Panc1 (cell line): ENCODE measurements at places on chromosomes 6 and 20.

DNA sequence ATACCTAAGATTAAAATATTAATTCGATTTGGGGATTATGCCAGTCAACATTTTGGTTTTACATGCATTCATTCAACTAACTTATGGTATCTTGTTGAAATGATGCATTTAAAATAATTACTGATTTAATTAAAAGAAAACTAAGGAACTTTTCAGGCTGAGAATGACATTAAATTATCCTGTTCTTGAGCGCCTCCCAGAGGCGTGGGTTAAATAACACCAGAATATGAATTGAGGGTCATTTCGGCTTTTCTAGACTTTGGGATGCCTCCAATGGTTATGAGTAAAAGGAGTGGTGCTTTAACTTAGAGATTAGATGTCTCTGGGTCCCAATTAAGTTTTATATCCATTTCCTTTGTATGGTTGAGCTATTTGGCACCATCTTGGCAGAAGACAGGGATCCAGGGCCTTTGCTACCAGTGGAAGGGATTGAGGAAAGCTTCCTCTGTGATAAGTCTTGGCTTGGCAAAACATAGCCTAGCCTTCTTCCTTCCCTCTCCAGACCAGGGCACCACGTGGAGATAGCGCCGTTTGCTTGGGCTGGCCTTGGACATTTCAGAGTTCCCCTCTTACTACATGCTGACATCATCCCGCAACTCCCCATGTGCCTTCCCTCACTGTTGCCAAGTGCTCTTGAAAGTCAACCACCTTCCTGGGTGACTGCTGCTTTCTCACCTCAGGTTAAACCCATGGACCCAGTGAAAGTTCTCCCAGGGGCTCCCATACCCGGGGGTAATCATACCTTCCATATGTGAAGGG lies 28.7 kb downstream of the GNAS start:
- no peak for DNase-seq

GRCh38 chr6:30768634-30769087 lies 24.3 kb upstream of the IER3 start:
- no peak for DNase-seq

DNA sequence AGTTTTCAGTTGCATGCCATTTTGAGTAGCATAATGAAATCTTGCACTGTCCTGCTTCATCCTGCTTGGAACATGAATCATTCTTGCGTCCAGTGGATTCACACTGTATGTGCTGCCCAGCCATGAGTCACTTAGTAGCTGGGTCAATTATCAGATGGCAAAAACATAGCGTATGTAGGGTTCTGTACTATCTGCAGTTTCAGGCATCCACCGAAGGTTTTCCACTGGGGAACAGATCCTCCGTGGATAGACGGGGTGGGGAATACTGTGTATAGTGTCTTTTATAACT lies 61.4 kb downstream of the IL22RA2 start:
- no peak for DNase-seq

DNA sequence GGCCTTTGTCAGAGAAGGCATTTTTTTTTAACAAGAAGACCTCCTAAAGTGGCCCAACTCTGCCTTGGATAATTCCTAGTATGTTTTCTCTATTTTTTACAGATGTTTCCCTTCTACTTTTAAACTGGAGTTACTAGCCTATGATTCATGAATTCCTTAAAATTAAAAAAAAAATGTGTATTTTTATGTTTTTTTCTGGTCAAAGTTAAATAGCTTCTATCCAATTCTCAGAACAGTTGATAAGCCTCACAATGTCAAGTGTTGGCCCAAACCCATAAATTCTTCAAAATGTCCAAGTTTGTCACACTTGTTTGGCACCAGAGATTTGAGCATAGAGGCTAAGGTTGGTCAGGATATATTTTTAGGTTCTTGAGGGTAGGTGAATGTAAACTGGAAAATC lies 64.0 kb downstream of the JAG1 start:
- DNase-seq = no peak

DNA sequence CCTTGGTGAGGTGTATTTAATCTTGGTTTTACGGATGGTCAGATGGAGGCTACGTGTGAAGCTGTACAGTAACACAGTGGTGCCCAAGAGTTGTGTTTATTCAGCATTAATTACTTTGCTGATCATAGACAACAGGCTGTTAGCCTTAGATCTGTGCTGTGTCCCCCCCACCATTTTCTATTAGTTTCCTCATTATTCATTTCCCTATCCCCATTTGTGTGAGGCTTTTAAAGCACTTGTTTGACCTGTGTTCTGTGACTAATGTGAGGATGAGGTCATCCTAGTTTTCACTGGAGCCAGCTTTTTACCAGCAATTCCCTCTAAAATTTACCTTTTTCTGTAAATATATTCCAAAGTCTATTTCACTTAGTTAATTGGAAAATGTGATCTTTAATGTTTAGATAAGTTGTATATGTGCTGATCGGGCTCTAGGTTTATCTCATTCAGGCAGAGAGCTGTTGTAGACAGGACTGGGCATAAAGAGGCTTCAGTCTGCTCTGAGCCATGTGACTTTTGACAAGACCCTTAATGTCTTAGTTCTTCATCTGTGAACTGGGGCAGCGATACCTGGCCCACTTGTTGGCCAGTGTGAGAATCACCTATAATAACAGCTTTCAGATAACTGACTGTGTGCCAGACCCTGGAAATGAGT lies 8.4 kb downstream of the MAPRE1 start:
- DNase-seq = no peak

DNA sequence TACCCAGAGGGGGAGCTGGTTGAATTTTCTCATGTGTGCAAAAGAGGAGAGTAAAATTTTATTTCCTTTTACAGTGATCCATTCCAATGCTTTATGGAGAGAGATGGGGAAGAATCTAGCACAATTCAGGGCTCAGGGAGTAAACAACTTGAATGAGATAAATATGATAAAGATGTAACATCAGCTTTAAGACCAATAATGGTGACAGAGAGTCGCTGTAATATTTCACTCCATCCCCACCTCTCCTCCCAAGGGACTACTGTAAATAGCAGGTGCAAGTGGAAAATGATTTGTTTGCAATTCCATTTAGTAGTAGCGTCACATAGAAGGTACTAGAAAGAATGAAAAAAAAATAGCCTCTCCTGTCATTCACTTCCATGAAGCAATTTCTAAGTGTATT lies 4.8 kb downstream of the CRISP3 start:
- DNase-seq = no peak

GRCh38 chr20:36929290-36929689 lies 22.2 kb downstream of the SAMHD1 start:
- no peak for DNase-seq

DNA sequence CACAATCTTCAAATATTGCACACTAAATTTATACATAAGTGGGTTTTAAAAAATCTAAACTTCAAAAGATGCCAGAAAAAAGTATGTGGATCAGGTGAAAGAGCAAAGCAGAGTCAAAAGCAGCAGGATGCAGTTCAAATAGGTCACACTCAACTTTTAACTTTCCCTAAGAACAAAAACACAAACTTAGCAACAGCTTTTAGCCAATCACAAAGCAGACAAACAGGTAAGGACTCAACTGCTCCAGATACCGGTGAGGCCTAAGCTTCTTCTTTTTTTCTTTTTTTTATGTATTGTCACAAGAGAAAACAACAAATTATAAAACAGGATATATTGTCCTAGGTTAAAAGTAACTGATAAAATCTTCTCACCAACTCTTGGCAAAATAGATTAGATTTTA lies 74.7 kb downstream of the SESN1 start:
- DNase-seq = no peak

DNA sequence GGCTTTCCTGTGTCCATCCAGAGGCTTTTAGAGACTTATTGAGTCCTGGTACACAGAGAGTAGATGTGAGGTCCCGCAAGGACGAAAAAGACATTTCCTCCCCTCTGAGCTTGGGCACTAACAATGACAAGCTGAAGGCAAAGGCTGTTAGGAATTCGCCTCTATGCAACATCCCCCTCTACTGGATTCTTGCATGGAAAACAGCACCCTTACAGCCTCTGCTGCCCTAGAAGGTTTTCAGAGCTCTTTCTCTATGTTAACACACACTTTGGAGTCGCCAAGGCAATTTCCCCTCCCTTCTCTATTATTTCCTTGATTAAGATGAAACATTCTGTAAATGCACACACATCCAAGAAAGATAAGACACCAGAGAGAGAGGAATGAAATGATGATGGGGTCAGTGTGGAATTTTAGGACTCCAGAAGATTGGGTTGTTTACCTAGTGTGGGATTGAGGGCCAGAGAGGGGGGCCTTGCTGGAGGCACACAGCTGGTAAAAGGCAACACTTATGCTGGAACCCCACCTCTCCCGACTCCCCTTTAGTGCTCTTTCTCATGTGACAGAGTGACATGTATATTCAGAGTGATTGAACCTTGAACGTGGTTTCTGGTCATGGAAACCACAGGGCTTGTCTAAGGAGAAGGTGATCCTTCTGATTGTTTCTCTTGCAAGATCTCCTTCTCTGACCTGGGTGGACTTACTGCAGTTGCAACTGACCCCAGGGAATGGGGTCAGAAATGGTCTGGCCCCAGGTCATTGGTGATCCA lies 300.7 kb downstream of the CLIC5 start:
- peak; percentile 82 for DNase-seq

- no peak for DNase-seq
Measured at GRCh38 chr20:51505566-51505965, 37.0 kb downstream of the NFATC2 start.

DNA sequence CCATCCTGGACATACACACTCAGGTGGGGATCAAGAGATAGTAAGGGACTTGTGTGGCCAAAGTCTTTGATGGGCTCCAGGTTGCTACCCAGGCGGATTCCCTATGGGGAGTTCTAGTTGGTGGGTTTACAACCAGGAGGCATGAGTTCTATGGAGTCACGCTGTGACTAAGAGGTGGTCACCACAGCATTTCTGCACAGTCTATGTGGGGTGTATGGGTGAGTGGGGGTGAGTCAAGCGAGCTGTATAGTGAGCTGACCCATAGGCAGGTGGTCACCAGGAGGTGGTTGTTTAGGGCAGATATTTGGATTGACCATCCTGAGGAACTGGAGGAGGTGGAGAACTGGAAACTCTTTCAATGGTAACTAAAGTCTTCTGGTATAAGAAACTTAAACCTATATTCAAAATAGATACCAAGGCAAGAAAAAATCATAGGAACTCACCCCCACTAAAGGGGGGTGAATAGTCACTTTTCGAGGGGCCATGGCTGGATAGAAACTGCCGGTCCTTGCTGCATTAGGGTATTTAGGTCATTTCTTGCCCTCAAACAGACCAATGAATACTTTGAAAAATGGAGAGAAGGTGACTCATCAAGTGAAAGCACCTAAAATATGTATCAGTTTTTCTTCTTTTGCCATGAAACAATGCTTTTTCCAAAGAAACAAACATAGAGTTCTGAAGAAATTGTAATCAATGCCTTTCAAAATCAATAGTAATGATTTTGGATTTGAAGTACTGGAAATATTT lies 84.3 kb upstream of the NRN1 start:
- DNase-seq = no peak

GRCh38 chr20:48348022-48348421 lies 479.8 kb downstream of the PREX1 start:
- DNase-seq = no peak

- no peak for DNase-seq
Measured at GRCh38 chr6:100465701-100466409, 1.1 kb upstream of the SIM1 start.

GRCh38 chr6:154538640-154539191 lies 28.2 kb upstream of the CNKSR3 start:
- DNase-seq = no peak

DNA sequence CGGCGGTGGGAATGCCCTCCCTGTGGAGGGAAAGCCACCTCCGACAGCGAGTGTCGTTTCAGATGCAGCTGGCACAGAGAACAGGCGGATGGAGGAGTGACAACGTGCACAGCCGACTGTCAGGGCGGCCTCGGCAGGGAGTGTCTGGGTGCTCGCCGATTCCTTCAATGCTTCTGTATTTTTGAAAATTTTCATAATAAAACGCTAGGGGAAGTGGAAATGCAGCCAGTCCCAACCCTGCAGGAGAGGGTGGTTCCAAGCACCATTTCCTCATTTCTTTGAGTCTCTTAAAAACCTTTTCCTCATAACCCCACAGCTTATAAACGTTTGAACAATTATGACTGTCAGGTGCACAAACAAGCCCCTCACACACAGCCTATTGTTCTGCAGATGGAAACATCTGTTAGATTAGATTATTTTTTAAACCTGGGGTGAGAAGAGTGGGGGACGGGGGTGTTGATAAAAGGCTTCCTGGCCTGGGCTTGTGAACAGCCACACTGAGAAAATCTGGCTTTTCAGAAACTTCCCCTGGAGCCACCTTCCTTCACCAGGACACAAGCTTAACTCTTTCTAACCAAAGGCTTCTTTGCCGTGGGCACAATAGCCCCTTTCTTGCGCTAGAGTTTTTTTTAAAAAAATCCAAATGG lies 228.9 kb downstream of the ANKRD60 start:
- DNase-seq = no peak

- DNase-seq = no peak
Measured at GRCh38 chr6:80541886-80542285, 435.4 kb downstream of the BCKDHB start.

- DNase-seq = peak; percentile 88
Measured at GRCh38 chr20:53738039-53738944, 144.7 kb upstream of the ZNF217 start.

DNA sequence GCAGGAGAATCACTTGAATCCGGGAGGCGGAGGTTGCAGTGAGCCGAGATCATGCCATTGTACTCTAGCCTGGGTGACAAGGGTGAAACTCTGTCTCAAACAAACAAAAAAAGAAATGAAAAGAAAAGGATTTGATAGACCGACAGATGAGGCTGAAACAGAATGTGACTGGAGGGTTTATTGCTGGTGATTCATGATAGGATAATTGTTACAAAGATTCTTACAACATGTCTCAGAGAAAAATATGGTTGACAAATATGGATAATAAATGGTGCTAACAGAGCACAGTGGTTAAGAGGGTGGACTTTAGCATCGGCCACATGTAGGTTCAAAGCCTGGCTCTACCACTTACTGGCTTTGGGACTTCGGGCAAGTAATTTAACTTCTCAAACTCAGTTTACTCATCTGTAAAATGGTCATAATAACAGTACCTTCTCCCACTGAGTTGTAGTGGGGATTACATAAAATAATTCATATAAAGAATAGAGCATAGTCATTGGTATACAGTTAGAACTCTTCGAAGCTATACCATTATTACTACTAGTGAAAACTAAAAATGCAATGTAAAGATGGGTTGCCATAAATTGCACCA lies 131.9 kb downstream of the MAP3K7 start:
- no peak for DNase-seq

DNA sequence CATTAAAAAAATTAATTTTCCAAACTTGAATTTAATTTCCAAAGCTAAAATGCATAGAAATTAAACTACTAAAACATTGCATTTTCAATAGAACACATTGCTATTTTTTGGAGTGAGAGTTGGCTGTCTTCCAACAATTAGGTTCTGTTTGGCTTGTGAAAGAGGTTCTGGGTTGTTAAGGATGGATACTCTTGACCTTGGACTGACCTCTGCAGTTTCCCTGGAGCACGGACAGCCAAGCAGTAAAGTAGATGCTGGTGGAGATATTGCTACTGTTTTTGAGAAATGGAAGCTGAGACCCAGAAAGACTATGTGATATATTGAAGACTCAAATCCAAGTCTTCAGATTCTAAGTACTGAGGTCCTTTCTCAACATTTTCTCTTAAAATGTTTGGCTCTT lies 95.9 kb upstream of the CHD6 start:
- no peak for DNase-seq

GRCh38 chr6:133286765-133287164 lies 45.6 kb downstream of the EYA4 start:
- DNase-seq = no peak

- DNase-seq = peak; percentile 17
Measured at GRCh38 chr20:20593447-20594170, 118.8 kb downstream of the RALGAPA2 start.
